ENCODE measurements at places on chromosomes 4 and X.

DNA sequence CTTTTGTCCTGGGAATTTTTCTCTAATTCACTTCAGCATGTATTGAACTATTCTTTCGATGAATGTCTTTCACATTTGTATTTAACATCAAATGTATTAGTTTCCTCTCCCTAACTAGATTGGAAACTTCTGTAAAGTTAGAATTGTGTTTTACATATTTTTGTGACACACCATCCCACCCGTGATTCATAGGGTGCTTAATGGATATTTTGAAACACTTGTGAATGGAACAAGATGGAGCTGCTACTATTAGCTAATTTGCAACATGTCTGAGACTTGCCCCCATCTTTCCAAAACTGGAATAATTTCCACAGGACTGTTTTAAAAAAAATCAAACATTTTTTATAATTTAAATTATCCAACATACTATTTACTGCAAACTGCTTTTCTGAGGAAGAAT, 30.2 kb upstream of the GNPDA2 start:
- no peak for DNase-seq

DNA sequence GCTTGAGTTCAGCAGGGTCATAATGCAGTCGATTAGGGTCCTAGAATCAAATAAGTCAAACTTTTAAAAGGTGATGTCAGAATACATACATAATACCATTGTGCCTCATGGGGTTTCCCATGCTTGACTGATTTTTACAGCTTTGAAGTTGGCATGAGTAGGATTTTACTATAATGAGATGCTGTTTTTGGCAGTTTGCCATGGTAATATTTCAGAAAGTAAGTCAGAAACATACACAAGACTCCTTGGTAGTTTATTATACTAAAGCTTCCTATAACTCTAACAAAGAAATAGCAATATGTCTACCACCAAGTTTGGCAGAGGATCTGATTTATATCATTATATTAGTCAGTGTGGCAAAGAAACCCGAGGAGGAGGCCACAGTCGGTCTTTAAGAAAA, 45.2 kb downstream of the PHKA2 start:
- DNase-seq = no peak

- DNase-seq = no peak
Observed at GRCh38 chr4:168491563-168491962, 5.3 kb upstream of the PALLD start.

DNA sequence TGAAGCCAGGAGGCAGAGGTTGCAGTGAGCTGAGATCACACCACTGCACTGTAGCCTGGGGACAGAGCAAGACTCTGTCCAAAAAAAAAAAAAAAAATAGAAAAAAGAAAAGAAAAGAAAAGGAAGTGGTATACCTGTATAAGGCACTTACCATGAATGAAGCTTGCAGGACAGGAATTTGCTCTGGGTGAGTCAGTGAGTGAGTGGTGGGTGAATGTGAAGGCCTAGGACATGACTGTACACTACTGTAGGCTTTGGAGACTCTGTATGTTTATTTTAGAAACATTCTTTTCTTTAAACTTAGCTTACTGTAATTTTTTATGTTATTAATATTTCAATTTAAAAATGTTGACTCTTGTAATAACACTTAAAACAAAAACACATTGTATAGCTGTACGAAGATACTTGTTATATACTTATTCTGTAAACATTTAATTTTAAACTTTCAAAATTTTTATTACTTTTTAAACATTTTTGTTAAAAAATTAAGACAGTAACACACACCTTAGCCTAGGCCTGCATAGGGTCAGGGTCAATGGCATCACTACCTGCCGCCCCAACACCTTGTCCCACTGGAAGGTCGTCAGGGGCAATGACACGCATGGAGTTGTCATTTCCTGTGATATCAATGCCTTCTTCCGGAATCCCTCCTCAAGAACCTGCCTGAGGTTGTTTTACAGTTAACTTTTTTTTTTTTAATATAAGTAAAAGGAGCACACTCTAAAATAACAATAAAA, 78.7 kb downstream of the CLNK start:
- no peak for DNase-seq

GRCh38 chrX:68868902-68869800, 40.3 kb downstream of the EFNB1 start:
- DNase-seq = no peak

- no peak for DNase-seq
Observed at GRCh38 chrX:112341598-112341997, 259.0 kb upstream of the TRPC5 start.

GRCh38 chr4:123345137-123345934, 51.3 kb upstream of the SPRY1 start:
- DNase-seq = no peak

DNA sequence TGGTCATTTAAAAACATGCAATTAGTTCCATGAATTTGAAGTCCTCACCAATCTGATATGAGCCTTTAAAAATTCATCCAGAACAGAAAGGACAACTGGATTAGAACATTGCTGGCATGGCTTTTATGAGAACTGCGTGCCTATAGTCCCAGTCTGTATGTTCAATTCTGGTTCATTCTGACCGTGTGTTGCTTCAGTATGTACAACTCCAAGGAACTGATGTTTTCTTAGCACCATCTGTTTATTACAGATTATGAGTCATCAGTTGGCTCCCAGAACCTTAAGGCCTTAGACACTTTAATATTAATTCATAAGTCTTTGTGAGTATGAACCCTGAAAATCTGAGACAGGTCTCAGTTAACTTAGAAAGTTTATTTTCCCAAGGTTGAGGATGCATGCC, 115.0 kb downstream of the CEP44 start:
- no peak for DNase-seq
